Stimulated activated naive CD4-positive, alpha-beta T cell (primary cell): ENCODE measurements at places on chromosomes 3 and 15.

DNA sequence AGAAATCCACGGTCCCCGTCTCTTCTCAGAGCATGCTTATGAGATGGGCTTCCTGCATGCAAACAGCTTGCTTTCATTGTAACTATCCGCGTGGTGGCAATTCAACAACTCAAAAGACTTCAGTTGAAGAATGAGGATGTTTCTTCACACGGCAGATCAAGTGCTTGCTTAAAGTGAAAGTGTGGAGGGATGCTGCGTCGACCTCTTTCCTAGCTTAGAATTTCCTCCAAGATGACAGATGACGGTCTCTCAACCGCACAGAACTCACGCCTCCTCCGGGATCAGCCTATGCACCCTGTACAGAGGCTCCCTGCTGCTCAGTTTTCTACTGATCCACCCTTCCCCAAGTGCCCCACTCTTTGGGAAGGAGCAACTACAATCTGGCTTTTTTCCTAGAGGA, 47.8 kb downstream of the PCSK6 start:
- no peak for DNase-seq

- no peak for DNase-seq
These were observed 1.8 kb downstream of the TM4SF1 start for GRCh38 chr3:149375501-149376196.

GRCh38 chr3:179666030-179666429, 13.2 kb downstream of the USP13 start:
- no peak for DNase-seq

GRCh38 chr15:67691450-67691849, 133.9 kb upstream of the SKOR1 start:
- no peak for DNase-seq

GRCh38 chr3:81744366-81744765, 17.1 kb downstream of the GBE1 start:
- DNase-seq, result no peak

GRCh38 chr3:180189310-180189648, 152.5 kb upstream of the PEX5L start:
- DNase-seq, result no peak

DNA sequence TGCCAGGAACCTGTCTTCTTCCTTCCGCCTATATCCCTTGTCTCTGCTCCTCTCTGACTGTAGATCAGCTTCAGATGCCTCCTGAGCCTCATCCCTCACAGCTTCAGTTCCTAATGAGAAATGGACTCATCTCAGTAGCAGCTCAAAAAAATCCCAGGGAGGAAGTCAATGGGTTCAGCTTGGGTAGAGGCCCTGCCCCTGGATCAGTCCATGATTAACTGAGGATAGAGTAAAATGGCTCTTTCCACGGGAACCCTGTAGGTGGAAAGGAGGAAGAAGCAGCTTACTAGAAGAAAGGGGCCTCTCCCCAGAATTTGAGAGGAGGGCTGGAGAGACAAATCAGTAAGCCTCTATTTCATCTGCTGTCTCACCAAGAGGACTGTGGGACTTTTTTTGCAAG, 26.9 kb upstream of the HCN4 start:
- DNase-seq, result no peak

DNA sequence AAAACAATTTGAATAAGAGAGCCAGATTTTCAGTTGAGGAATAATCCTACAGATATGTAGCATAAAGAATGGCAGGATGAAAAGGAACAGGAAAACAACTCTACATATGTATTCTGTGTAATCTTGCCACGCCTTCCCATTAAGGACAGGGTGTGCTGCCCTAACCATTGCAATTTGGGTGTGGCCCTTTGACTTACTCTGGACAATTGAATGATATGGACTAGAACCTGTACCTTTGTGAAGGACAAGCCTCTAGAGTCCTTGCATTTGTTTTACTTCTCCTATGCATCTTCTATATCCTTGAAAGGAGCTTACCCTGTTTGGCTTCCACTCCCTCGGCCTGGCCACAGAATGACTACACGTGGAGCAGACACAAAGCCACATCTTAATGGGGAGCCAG, 1261.6 kb upstream of the GBE1 start:
- DNase-seq, result no peak

GRCh38 chr15:92385096-92385495, 8.6 kb upstream of the ST8SIA2 start:
- no peak for DNase-seq

GRCh38 chr3:121748680-121749275, 763 bp downstream of the GOLGB1 start:
- peak; percentile 26 for DNase-seq

GRCh38 chr3:98814817-98815420, 51.8 kb downstream of the ST3GAL6 start:
- no peak for DNase-seq

- no peak for DNase-seq
These were observed 398.6 kb downstream of the WDR72 start for GRCh38 chr15:53360881-53361280.

DNA sequence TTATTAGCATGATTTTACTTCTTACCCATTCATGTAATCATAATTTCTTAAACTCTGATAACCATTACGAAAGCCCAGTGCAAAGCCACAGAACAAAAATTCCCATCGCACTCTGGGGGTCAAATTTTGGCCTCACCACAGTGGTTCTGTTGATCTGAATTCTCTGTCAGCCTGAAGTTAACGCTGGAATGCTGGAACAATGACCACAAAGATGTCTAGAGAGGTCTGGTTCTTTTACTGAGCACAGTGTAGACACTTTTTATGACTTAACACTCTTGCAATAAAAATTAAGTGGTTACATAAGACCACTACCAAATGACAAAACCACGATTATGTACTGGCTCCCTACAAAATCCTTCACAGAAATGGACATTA, 94.7 kb downstream of the PDZRN3 start:
- DNase-seq, result no peak

GRCh38 chr3:141233457-141234161, 2.0 kb downstream of the PXYLP1 start:
- DNase-seq, result no peak

DNA sequence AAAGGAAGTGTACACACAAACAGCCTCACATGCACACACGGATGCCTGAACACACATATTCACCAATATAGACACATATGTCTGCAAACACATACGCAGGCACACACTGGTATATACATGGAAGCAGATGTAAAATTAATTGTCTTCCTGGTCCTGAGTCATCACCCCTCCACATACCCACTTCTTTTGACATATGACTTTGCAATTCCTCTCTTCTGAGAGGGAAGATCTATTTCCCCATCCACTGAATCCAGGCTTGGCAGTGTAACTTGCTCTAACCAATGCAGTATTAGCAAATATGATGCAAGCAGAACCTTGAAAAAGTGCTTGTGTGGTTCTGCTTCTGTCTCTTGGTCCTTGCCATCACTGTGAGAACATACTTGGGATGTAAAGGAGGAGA, 76.8 kb upstream of the HRH1 start:
- no peak for DNase-seq
